ENCODE measurements at places on chromosomes 2 and 18. TPM values are rescaled to one million over a fixed set of nuclear protein-coding genes. Genes with fewer than 3 reads are reported as not detected.

Gene CHST10
- total RNA-seq, result 12.5 TPM

DNA sequence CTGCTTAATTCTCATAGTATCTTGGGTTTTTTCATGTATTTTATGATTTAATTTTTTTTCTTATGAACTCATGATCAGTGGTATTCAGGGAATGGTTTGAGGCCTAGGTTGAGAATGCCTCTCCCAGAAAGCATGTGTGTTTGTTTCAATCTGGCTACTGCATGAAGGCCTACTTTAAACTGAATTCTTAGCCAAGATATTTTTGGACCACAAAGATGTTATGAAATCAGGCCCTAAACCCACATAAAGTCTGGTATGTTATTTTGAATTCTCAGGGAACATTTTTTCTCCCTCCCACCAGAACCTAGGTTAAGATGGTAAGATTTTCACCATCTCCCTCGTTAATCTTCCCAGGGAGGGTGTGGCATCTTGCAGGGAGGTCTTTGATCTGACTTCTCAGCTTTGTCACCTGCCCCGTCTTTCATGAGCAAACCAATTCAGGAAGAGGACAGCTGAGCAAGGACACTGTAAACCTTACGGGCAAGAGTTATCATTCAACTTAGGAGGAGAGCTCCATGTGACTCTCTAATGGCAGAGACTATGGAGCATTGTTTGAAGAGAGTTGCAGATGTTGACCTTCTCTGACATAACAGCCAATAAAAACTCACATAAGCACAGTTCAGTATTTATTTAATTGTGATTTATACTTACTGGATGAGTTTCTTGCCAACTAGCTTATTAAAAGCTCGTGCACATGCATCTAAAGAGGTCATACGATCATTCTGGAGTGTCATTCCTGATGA lies 21.3 kb upstream of the ACKR3 start:
- DNase-seq, result no peak

GRCh38 chr18:50569930-50570329 lies 10.0 kb downstream of the MAPK4 start:
- no peak for DNase-seq

GRCh38 chr18:6750411-6750810 lies 20.9 kb downstream of the ARHGAP28 start:
- DNase-seq, result no peak

DNA sequence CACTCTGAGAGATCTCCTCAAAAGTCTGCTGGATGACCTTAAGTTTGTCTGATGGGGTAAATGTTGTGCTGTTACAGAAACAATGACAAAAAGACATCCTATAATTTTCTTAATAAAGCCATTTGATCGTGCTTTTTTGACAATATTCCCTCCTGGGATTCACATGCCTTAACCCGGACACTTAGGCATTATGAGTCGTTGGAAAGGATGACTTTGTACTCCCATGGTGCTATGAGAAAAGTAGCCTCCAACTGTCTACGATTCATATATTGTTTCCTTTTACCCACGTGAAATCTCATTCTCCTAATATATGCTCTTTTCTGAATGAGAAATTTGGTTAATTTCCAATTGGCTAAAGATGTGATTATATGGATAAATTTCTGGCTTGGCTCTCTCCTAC lies 6.1 kb upstream of the MPP4 start:
- DNase-seq, result no peak

GRCh38 chr2:208320686-208321085 lies 54.6 kb downstream of the PIKFYVE start:
- peak; percentile 75 for DNase-seq
